T-helper 9 cell (primary cell): ENCODE measurements at places on chromosomes 3 and 15.

DNA sequence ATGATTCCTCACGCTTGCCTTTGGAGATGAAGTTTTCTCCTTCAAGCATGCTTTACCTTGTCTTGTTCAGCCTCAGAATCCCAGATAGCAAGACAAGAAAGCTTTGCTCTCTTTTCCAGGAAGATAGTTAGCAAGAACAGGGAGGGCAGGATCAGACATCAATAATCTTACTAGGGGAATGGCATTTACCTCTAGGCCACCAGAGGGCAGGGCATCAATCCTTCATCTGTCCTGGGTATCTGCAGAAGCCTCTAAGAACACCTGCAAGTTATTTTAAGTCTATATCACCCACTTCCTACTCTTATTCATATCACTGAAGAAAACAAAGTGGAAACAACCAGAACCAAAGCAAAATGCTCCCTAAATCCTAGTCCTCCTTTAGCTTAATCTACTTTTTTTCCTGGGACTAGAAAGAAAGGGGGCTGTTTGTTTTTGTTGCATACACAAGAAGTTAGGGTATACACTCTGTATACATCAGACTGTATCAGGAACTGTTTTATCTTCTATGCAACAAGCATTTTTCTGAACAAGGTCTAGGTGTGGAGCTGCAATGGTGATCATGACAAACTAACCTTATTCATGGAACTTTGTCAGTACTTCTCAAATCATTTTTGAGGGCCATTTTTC lies 862.5 kb downstream of the CADM2 start:
- DNase-seq, result no peak

DNA sequence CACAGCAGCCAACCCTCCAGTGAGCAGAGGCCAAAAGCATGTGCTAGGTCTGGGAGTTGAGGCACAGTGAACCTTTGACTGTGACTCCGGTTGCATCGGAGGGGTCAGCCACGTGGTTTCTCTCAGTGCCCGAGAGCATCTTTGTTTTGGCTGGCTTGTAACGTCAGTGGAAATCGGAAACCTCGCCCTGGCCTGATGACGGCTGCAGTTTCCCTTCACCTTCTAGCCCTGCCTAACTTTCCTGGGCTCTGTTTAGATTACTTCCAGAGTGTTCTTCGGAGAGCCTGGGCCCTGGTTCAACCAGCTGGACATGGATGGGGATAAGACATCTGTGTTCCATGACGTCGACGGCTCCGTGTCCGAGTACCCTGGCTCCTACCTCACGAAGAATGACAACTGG lies 56.6 kb downstream of the MESD start:
- DNase-seq, result no peak

DNA sequence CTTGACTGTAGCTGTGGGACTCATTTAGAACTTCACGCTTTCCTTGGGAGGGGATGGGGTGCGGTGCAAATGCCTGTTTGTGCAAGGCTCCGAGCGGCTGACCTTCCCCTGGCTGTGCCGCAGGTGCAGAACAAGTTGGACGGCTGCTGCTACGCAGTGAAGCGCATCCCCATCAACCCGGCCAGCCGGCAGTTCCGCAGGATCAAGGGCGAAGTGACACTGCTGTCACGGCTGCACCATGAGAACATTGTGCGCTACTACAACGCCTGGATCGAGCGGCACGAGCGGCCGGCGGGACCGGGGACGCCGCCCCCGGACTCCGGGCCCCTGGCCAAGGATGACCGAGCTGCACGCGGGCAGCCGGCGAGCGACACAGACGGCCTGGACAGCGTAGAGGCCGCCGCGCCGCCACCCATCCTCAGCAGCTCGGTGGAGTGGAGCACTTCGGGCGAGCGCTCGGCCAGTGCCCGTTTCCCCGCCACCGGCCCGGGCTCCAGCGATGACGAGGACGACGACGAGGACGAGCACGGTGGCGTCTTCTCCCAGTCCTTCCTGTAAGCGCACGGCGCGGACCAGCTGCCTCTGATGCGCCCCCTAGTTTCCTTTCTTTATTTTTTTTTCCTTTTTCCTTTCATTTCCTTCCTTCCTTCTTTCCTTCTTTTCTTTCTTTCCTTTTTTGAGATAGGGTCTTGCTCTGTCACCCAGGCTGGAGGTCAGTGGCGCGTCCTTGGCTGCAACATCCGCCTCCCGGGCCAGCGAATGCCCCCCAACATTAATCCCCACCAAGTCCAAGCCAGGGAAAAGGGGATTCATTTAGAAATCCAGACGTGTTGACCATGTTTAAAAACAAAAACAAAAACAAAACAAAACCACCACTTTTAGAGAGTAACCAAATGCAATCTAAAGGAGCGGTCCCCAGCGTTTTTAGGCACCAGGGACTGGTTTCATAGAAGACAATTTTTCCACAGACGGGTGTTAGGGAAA lies 42.7 kb downstream of the EIF2AK4 start:
- no peak for DNase-seq

DNA sequence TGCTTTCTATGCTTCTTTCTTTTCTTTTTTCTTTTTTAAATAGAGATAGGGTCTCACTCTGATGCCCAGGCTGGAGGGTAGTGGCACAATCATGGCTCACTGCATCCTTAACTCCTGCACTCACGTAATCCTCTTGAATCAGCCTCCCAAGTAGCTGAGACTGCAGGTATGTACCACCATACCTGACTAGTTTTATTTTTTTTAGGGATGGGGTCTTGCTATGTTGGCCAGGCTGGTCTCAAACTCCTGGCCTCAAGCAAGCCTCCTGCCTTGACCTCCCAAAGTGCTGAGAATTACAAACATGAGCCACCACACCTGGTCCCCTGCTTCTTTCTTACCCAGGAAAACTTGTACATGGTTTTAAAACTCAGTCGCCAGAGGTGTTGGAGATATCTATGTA lies 24.2 kb upstream of the HDC start:
- no peak for DNase-seq
